ENCODE measurements at places on chromosomes 7 and 10.

- no peak for DNase-seq
Measured at GRCh38 chr10:9781666-9782065, 1236.0 kb upstream of the CELF2 start.

- DNase-seq = peak; percentile 59
Measured at GRCh38 chr10:27252267-27253000, 11.8 kb upstream of the ACBD5 start.

DNA sequence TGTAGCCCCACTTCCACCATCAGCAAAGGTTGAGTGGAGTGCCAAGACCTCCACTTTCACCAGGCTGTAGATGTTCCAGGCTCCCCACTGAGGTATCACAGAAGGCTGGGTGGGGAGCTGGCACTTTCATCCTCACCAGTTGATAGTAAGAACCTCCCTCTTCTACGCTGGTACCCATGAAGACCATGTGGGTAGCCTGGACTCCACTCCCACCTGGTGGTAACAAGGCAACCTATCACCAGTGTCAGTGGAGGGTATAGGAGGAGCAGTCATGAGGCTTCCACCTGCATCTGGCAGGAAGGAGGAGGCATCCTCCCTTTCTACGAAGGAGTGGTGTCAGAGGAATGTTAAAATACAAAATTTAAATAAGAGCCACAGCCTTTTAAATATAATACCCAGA lies 4.4 kb downstream of the SMIM30 start:
- DNase-seq = no peak

GRCh38 chr10:119030421-119031250 lies 1.1 kb downstream of the NANOS1 start:
- DNase-seq = peak; percentile 25

- DNase-seq = no peak
Measured at GRCh38 chr10:96387161-96387560, 28.4 kb upstream of the OPALIN start.

DNA sequence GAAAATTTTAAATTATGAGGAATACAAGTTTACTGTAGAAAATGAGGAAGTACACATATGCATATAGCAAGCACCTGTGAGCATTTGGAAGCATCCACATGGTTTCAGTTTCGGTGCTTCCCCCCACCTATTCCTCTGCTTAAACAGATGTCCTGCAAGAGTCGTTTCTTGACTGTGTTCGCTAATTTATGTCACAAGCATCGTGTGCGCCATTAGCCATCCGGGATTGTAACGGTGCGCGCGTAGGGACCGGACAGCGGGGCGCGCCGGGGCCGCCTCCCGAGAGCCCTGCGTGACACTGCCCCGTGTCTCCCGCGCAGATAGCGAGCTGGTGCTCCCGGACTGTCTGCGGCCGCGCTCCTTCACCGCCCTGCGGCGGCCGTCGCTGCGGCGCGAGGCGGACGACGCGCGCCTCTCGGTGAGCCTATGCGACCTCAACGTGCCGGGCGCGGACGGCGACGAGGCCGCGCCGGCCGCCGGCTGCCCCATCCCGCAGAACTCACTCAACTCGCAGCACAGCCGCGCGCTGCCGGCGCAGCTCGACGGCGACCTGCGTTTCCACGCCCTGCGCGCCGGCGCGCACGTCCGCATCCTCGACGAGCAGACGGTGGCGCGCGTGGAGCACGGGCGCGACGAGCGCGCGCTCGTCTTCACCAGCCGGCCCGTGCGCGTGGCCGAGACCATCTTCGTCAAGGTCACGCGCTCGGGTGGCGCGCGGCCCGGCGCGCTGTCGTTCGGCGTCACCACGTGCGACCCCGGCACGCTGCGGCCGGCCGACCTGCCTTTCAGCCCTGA lies 90.9 kb downstream of the NEURL1 start:
- no peak for DNase-seq

- no peak for DNase-seq
Measured at GRCh38 chr7:139127648-139128047, 18.1 kb upstream of the ZC3HAV1 start.

DNA sequence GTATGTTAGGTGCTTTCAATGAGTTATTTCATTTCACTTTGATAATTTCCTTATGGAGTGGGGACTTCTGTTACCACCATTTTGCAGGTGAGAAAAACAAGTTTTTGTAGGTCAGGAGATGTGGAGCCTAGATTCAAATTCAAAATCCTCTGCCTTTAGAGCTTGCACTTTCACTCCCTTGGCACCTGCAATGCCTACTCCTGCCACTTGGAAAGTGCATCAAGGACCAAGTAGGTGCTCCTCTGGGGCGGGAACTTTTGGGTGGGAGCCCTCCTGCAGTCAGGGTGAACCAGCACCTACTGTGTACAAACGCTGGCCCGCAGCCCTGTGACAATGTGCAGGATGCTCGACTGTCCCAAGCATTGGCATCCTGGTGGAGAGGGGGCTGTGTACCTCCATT lies 199.0 kb downstream of the EMX2 start:
- no peak for DNase-seq

- no peak for DNase-seq
Measured at GRCh38 chr10:54667136-54667535, 133.9 kb downstream of the PCDH15 start.

GRCh38 chr7:100477871-100478267 lies 1.1 kb downstream of the TSC22D4 start:
- DNase-seq = no peak

Data from NCI-H2227 treated with DMSO at 0.1 percent for 48 hours (cell line).